COLO829 (cell line): ENCODE measurements at places on chromosomes 1 and 21.

GRCh38 chr1:20538760-20539551 lies 13.4 kb upstream of the FAM43B start:
- DNase-seq, result no peak

- no peak for DNase-seq
These were observed 11.0 kb upstream of the ZNF669 start for GRCh38 chr1:247115141-247115510.

DNA sequence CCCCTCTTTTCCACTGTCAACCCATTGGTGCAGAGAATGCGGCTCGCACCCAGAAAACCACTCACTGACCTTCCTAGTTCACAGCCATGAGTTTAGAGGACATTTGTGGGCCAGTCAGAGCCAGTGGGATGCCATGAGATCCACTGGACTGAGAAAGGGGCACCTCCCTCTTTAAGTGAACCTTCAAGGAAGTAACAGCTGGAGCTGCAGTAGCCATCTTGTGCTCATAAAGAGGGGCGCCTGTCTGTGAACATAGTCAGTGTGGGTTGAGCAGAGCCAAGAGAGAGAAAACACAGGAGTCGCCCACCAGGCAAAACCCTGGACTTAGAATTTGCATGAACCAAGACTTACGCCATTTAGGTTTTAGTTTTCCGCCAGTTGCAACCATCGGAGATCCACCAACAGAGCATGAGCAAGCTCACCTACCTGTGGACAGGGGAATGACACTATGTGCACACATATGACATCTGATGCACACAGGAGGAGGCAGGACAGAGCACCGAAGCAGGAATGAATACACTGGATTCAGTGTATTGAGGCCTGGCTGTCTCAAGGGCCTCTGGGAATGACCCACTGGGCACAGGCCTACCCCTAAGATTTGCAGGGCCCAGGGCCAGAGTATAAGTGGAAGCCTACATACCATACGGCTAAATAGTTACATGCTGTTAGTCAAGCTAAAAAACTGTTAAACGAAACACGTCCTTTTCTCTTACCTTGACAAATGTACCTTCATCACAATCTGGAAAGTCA lies 151.6 kb downstream of the GRIK3 start:
- no peak for DNase-seq

DNA sequence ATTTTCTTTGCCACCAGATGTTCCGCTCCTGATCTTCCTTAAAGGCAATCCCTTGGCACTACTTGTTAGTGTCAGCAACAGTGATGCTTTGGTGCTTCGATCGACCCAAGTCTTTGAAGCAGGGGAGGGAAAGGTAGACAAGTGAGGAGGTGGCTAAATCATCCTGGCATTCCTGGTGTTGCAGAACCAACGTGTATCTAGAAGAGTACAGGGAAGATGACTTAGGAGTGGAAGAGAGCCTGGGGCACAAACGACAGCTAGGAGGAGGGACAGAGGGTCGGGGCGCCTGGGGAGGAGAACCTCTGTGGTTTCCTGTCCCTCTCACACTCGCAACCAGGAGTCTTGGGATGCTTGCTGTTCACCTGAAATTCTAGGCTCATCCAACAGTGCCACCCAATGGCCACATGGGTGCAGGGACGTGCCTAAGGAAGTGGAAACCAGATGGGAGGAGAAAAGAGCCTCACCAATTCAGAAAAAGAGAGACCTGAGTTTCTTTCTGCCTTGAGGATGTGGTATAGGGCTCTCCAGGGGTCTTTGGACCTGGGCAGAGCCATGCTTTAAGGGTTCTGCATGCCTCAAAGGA lies 9.5 kb upstream of the KCNA2 start:
- peak; percentile 72 for DNase-seq

DNA sequence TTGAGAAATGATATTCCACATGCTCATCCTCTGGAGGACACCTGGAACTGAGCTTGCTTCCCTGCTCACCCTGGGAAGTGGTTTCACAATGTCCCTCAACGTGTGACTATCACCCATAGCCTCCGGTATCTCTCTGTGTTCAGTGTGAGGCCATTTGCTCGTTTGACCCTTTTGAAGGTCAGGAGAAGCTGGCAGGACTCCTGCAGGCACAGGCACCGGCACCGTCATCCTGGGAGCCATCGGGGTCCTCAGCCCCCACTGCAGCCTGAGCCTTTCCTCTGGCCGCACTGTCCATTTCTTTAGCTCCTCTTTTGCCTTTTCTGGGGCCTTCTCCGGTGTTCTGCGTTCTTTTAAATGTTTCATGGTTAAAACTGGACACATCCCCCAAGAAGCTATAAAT lies 159.6 kb upstream of the COL6A1 start:
- DNase-seq, result no peak

DNA sequence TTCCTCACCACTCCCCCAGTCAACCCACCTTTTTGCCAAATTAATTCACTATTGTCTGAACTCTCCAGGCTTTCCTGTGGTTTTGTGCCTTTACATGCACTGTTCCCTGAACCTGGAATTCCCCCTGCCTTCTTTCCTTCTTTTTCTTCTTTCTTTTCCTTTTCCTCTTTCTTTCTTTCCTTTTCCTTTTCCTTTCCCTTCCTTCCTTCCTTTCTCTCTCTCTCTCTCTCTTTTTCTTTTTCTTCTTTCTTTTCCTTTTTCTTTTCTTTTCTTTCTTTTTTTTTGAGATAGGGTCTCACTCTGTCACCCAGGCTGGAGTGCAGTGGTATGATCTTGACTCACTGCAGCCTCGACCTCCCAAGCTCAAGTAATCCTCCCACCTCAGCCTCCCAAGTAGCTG lies 56.6 kb upstream of the CDC42BPA start:
- no peak for DNase-seq

- DNase-seq, result peak; percentile 58
These were observed 146.1 kb upstream of the FGGY start for GRCh38 chr1:59150577-59151386.

DNA sequence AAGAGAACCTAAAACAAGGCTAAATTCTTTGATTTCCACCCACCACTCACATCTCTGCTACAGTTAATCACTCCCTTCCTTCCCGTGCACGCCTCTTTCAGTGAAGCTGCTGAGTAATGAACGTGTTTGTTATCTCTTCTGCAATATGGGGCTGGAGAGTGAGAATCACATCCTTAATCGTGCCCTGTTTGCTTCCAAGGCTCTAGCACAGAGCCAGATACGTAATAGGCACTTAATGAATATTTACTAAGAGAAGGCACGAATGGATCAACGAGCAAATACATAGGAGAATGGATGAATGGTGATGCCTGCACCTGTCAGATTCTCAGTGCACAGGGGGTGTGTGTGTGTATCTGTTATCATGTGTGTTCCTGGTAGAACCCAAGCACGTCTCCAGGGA lies 22.1 kb upstream of the FAM43B start:
- no peak for DNase-seq

GRCh38 chr1:197519741-197520334 lies 251.8 kb downstream of the CRB1 start:
- DNase-seq, result peak; percentile 13

DNA sequence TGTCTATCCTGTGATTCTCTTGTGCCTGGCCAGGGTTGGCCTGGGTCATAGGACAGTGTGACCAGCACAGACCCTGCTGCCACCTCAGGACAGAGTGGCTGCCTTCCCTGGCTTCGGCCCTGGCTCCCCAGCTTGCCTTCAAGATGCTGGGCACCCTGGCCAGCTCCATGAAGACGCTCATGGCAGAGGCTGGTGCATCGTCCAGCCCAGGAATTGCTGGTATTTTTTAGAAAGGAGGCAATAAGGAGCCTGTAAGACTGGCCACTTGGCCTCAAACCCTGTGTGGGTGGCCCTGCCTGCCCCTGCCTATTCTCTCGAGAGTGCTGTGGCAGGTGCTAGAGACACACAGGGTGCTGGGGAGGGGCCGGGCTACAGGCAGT lies 70.4 kb upstream of the ACTRT2 start:
- no peak for DNase-seq

- no peak for DNase-seq
These were observed 2.7 kb upstream of the GPR88 start for GRCh38 chr1:100535264-100535663.

DNA sequence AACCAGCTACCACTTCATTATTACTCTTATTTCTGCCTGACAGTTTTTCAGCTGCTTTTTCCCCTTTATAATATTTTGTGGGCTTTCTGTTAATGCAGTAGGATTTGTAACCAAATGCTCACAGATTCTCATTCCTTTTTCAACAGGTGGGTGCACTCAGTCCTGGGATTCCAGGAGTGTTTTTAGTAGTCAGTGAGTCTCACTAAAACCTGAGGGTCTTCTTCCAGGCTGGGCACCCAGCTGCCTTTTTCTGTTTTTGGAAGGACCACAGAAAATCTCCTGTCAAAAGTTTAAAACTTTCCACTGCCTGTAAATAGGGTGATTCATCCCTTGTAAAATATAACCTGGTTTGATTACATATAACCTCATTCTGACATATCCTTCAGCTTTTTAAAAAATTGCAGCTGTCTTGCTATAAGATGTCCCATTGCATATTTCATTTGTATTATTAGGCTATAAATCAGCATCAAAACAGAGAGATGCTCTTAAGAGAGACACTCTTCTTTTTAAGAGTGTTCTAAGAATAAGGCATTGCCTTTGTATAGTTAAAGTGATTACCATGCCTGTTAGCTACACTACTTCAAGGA lies 16.8 kb upstream of the CEP350 start:
- no peak for DNase-seq

GRCh38 chr1:153678519-153679336 lies at the start of gene NPR1:
NPR1 (plus strand) TSS chr1:153678688; CDS start chr1:153679109, 421 bp downstream.
- peak; percentile 28 for DNase-seq

- DNase-seq, result peak; percentile 85
These were observed 43.0 kb downstream of the SLC9A1 start for GRCh38 chr1:27111626-27112573.

- DNase-seq, result no peak
These were observed 1.5 kb upstream of the BATF3 start for GRCh38 chr1:212700892-212701819.

- DNase-seq, result no peak
These were observed 16.2 kb upstream of the OR2T10 start for GRCh38 chr1:248613742-248614141.

- DNase-seq, result no peak
These were observed 457.9 kb downstream of the BRINP3 start for GRCh38 chr1:190019717-190020116.

- DNase-seq, result no peak
These were observed 194.8 kb downstream of the ATG4C start for GRCh38 chr1:62978741-62979140.

DNA sequence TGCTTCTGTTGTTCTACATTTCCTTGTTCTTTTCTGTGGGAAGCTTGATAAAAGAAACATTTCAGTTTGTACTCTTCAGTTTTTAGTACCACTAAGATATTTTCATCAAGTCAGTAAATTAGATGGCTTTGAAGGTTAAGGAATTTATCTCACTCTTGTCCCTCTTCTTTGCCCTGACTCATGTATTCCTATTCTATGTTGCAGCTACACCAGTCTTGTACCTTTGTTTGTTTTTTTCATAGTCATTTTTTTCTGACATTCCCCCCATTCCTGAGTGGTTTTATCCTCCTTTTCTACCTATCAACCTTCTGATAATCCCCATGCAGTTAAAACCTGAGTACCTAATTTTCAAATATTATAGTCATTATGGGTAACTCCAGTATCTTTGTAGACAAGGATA lies 65.4 kb downstream of the MAST2 start:
- no peak for DNase-seq

GRCh38 chr1:29278124-29278523 lies 41.8 kb downstream of the PTPRU start:
- DNase-seq, result no peak

DNA sequence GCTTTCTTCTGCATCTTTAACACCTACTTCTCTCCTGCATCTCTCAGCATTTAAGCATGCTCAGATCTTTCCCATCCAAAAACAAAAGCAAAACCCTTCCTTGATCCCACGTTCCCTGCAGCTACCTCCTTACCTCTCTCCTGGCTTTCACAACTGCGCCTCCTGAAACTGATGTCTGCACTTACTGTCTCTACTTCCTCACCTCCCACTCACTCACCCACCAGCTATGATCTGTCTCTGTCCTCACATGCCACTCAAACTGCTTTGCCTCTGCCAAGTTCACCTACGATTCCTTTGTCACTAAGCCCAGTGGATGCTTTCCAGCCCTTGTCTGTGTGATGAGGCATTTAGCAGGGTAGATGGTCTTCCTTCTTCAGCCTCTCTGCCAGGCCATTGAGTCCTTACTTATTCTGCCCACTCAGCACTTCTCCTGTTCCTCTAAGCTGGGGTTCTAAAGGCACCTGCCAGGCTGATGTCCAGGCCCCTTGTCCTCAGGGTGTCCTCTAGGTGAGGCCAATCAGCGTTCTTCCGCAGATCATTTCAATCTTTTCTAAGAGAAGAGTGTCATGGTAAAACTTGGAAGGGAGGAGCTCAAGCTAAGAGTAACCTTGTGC lies 10.0 kb upstream of the GJB3 start:
- DNase-seq, result no peak

- no peak for DNase-seq
These were observed 39.6 kb downstream of the SLC19A1 start for GRCh38 chr21:45502600-45502999.

DNA sequence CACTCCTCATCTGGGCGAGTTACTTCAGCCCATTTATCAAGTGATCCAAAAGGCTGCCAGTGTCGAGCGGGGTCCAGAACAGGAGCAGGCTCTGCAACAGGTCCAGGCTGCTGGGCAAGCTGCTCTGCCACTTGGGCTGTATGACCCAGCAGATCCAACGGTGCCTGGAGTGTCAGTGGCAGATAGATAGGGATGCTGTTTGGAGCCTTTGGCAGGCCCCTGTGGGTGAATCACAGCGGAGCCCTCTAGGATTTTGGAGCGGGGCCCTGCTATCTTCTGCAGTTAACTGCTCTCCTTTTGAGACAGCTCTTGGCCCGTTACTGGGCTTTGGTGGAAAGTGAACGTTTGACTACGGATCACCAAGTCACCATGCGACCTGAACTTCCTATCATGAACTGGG lies 7.5 kb downstream of the MMEL1 start:
- no peak for DNase-seq

DNA sequence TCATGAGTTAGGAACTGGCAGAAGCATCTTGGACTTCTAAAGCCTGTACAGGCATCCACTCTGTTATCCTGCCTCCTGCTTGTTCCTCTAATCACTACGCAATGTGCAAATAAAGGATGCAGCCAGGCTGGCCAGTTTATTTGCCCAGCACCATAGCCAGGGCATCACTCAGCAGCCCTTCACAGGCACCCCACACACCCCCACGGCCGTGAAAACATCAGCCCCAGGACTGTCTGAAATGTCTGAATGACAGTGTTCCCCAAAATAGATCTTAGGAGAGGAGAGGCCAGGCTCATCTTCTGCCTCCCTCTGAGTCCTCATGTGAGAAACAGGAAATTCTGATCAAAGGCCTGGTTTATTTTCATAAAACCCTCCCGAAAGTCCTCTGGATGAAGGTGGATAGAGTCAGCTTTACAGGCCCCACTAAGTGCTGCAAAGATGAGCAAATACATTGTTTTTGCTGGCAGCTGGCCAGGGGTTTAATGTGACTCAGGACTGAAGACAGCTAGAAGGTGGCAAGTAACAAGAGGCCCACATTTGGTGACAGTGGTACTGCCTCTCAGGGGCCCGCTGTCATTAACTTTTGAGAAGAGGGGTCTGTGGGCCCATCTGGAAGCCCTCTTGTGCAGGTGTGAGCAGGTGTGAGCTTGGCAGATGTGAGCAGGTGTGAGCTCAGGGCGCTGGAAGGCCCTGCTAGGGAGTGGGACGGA lies 32.9 kb downstream of the GRHL3 start:
- DNase-seq, result no peak

GRCh38 chr1:39852876-39853275 lies 30.4 kb downstream of the TRIT1 start:
- no peak for DNase-seq
